Astrocyte of the spinal cord (primary cell): ENCODE measurements at places on chromosomes 11 and 22.

DNA sequence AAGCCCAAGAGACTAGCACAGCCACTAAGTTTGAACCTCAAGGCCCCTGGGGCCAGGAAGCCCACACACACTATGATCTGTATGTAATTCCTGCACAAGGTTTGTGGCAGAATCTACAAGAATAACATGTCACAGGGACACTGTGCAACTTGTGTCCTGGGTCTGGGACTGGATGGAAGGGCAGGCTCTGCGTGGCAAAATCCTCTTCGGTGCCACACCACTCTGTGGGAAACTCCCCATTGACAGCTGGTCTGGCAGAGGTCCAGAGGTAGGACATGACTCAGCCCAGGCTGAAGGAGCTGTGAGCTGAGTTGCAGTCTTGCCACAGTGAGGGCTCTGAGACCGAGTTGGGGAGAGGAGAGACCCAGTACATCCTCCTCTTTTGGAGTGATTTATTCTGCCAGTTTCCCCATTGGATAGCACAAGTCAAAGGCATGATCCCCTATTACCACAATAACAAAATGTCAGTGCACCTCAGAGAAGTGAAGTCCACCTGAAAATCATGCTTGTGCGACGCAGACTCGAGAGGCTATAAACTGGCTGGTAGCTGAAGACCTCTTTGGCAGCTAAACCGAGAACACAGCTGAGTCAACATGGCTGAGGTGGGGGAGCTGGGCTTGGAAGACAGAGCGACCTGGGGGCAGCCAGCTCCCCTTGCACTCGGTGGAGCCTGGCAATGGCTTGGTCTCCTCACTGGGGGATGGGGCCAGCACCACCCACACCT lies 23.3 kb upstream of the SERPIND1 start:
- DNase-seq = peak; percentile 84

DNA sequence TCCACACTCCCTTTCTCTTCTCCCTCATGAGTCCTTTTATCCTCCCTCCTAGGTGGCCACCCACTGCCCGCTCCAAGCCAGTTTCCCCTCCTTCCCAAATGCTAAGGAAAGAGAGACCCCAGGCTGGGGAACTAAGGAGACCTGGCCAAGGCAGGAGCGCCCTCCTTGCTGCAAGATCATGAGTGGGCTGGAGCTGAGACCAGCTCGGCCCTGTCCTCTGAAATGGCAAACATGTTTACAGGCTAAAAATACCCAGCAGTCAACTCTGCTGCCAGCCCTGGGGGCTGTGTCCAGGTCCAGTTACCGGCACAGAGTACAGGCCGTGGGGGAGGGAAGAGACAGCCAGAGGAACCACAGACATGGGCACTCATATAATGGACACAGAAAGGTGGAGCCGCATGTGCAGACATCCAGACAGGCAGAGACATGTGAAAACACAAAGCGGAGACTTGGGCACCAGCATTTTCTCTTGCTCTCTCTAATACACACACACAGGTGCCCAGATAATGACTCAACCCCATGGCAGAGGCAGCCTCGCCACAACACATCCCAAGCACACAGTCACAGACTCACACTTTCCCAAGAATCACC lies 1.2 kb upstream of the AHNAK start:
- no peak for DNase-seq

GRCh38 chr22:46421267-46421666 lies 85.8 kb downstream of the TRMU start:
- no peak for DNase-seq

DNA sequence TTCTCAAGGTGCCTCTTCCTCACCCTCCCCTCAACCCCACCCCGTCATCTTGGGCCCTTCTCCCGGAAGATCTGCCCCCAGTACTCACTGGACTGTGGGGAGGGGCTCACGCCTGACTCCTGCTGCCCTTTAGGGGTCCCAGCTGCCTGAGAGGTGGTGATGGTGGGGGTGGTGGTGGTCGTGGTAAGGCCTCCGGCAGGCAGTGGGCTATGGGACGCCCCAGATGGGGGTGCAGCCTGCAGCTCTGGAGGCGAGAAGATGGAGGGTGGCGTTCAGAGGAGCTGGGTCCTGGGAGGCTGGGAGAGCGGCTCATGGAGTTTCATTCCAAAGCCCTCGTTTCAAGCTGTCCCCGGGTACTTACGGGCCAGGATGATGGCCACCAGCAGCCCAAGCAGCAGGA lies 820 bp downstream of the MFRP start:
- no peak for DNase-seq

DNA sequence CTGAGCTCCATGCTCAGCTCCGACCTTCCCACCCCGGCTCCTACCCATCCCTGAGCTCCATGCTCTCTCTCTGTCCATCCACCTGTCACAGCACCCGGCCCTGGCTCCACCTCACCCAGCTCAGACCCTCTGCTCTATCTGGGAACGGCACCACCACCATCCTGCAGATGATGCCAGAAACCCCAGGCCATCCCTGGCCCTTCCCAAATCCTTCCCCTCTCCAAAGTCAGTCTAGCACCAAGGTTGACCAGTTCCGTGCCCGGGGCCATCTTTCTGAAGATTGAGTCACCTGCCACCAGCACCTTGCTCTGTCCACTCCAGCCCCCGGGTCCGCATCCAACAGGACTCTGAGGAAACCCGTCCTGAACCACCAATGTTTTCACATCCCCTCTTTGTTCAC lies 969.6 kb downstream of the BRD1 start:
- DNase-seq = no peak

GRCh38 chr11:118295199-118295598 lies 9.3 kb upstream of the CD3E start:
- DNase-seq = no peak

GRCh38 chr11:94449029-94449428 lies 44.6 kb downstream of the MRE11 start:
- DNase-seq = no peak

- no peak for DNase-seq
Observed at GRCh38 chr11:83438438-83438837, 152.3 kb upstream of the CCDC90B start.

- no peak for DNase-seq
Observed at GRCh38 chr22:17965538-17966402, 58.6 kb downstream of the MICAL3 start.

DNA sequence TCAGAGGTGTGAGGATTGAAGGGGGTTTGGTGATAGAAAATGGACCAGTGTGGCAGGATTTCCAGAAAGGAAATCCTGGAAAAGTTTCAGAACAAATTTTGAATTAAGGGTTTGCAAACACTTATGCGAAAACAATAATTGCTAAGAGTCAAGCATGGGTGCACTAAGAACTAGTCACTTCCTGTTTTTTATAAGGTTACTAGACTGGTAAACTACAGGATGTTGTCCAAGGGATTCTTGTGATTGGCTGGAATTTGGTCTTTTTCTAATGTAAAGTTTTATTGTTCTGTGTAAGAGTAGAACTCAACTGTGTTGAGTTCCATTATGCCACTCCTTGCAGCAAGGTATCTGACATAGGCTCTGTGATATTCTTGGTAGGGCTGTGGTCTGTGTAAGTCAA lies 54.1 kb downstream of the LIF start:
- no peak for DNase-seq

DNA sequence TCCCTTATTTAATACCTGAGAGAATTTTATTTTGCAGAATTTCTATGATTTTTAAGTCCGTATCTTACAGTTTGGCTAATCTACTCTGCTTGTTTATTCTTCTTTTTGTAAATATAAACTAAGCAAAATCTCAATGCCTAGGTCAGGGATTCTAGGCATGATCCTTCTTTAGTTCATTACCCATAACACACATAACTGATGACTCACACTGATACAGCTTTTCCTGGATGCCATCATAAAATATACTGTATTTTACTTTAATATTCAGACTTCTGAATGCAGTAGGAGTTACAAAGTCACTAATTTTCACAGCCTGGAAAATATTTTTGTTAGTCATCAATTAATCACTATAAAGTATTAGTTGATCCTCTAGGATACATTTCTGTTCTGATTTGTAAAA lies 898.2 kb upstream of the RAG2 start:
- no peak for DNase-seq

DNA sequence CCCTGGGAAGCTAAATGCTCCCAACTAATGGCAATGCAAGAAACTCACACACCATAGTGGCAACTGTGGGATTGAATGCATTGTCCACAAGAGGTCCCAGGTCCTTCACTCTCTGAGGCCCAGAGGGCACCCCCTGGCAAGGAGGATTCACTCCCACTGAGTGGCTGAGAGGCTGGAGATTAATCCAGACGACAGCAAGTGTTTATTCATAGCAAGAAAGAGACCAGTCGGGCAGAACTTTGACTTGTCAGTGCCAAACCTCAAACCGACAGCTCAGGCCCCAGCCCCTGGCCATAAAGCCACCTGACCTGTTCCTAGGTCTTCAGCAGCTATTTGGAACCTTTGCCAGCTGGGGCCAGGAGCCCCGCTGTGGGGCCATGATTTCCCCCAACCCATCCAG lies 54.5 kb upstream of the MPEG1 start:
- DNase-seq = no peak

- peak; percentile 21 for DNase-seq
Observed at GRCh38 chr11:119764108-119764868, 35.3 kb upstream of the NECTIN1 start.

GRCh38 chr11:65778901-65779668 lies 1.7 kb downstream of the AP5B1 start:
- no peak for DNase-seq

DNA sequence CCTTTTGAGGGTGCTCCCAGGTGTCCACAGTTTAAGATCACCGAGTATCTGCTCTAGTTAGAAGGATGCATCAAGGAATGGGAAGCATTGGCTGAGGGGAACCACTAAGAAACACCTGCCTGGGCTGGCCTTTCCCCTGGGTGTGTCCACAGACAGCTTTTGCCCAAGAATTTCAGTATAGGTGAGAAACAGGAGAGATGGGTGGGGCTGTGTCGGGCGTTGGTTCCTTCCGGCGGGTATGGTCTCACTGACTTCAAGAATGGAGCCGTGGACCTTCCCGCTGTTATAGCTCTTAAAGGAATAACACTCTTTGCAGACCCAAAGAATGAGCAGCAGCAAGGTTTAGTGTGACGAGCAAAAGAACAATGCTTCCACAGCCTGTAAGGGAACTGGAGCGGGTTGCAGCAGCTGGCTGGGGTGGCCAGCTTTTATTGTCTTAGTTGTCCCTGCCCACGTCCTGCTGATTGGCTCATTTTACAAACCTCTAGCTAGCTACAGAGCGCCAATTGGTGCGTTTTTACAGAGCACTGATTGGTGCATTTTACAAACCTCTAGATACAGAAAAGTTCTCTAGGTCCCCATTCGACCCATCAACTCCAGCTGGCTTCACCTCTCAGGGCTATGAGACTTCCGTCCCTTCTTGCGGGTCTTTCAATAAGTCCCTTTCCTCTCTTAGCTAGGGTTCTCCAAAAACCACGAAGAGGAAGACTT lies 2.4 kb downstream of the FADS1 start:
- DNase-seq = no peak

DNA sequence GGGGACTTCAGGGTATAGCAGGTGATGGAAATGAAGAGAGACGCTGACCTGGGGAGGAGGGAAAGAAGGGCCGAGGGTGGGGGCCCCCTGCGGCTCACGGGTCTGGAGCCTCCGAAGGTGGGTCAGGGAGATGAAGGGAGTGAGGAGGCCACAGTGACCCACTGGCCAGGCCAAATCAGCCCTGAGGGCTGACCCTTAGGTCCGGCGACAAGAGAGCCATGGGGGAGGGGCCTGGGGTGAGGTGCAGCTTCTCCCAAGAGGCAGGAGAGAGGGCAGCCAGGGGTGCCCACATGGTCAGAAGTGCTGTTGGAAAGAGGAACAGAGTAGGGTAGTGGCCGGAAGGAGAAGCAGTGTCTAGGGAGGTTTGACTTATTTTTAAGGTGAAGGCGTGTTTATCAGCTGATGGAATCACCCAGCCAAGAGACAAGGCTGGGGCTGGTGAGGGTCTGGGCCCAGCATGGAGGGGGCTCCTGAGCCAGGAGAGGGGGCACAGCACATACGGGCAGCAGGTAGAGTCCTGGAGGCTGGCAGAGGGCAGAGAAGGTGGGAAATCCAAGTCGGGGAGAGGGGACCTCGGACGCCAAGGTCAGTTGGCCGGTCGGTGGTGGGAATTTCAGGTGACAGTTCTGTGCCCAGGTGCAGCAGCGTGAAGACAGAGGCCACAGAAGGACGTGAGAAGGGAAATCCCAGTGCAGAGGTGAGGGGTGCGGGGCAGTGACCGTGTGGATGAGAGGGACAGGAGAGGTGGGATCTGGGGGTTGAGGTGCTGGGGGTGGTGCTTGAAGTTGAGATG lies 49.0 kb downstream of the LINC01488 start:
- DNase-seq = no peak

GRCh38 chr11:61778920-61779650 lies 13.3 kb downstream of the TMEM258 start:
- no peak for DNase-seq
